ENCODE measurements at places on chromosomes 3 and 15. TPM values are rescaled to one million over a fixed set of nuclear protein-coding genes. Genes with fewer than 3 reads are reported as not detected.

GRCh38 chr3:23872330-23872729 lies 44.5 kb downstream of the NKIRAS1 start:
- DNase-seq: no peak

- DNase-seq: no peak
These were observed 32.2 kb downstream of the CFAP20DC start for GRCh38 chr3:59017617-59017984.

Gene ZNF385D
- total RNA-seq: not detected

- no peak for DNase-seq
These were observed 107.0 kb upstream of the RPL32 start for GRCh38 chr3:12948371-12948770.

Gene EPHA3
- not detected for total RNA-seq

Gene PPP2R3A
- total RNA-seq: 2.3 TPM

Gene ILDR1
- total RNA-seq: 7.4 TPM

GRCh38 chr15:57591822-57592367 lies at the start of gene MYZAP:
TSS of gene MYZAP (plus strand) at chr15:57591904. CDS start at chr15:57592035, 131 bp downstream.
- DNase-seq: peak; percentile 84

Gene BFSP2
- total RNA-seq: not detected

- DNase-seq: no peak
These were observed 576.7 kb downstream of the DIPK2A start for GRCh38 chr3:144548346-144548745.

Gene SCAMP5
- 3.0 TPM for total RNA-seq

- no peak for DNase-seq
These were observed 81.2 kb downstream of the PLCH1 start for GRCh38 chr3:155663467-155664212.

DNA sequence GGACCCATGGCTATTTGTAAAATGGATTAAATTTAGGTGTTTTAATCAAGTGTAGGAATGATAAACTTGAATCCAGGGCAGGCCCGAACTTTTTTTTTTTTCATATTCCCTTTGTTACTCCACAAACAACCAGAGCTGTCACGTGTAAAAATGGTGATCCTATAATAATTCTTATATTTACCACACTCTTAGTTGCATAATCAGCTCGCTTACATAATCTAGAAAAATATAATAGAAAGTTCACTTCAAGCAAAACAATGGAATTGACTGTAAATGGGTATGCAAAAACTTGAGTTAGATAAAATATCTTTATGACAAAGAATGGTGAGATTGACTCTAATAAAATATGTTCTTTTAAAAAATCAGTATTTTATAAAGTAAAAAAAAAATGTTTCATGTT lies 2.1 kb upstream of the PAQR9 start:
- no peak for DNase-seq

GRCh38 chr15:23401627-23402026 lies 45.4 kb downstream of the GOLGA6L2 start:
- DNase-seq: no peak

- peak; percentile 90 for DNase-seq
These were observed 114.7 kb downstream of the ETFA start for GRCh38 chr15:76196269-76197231.

Measured in HT-29 (cell line).